ENCODE measurements at places on chromosomes 11 and 22. TPM values are rescaled to one million over a fixed set of nuclear protein-coding genes. Genes with fewer than 3 reads are reported as not detected.

DNA sequence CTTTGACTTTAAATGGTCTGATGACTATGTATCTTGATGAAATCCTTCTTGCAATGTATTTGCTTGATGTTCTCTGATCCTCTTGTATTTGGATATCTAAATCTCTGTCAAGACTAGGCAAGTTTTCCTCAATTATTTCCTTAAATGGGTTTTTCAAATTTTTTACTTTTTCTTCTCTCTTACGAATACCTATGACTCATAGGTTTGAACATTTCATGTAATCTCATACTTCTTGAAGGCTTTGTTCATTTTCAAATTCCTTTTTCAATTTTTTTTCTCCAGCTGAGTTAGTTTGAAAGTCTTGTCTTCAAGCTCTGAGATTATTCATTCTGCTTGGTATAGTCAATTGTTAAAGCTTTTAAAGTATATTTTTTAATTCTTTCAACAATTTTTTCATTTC is 13.1 kb downstream of the OR10W1 start:
- H3K27me3 ChIP-seq: no peaks in the 10 kb centered on the region
- H3K4me3 ChIP-seq: no peak overlapping the region
- no peaks in the 10 kb centered on the region for H3K36me3 ChIP-seq
- H3K27ac ChIP-seq: no peak overlapping the region
- DNase-seq: no peak

DNA sequence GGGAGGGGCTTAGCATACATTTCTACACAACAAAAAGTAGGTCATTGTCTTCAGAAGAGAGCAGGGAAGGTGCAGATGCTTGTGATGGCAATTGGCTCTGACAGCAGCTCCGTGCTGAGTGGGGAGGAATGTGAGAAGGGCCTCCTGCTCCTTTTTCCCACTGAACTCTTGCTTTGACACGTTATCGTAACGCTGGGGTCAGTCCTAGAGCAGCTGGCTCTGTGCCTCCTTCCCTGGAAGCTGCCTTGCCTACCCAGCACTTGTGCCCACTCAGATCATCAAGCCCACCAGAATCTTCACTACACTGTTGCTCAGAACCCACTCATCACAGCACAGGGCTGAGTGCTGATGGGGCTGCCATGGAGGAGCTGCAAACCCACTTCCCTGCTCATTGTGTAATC is 14.9 kb upstream of the NAV2 start:
- peaks cover 5% of the 10 kb centered on the region for H3K27me3 ChIP-seq
- H3K4me1 ChIP-seq: peaks cover 11% of the 10 kb centered on the region
- H3K27ac ChIP-seq: no peak overlapping the region
- H3K4me3 ChIP-seq: no peak overlapping the region

DNA sequence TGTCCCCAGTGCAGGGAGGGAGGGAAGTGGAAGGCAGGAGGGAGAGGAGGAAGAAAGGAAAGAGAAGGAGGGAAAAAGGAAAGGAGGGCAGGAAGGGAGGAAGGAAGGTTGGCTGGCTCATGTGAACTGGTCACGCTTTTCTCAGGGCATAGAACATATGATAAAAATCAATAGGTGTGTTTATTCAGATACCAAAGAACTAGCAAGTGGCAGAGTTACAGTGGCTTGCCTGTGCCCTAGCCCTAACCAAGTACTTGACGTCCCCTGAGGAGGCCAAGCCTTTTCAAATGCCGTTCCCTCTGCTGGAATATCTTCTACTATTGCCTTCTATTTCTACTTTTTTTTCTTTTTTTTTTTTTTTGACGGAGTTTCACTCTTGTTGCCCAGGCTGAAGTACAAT is 33.5 kb downstream of the CHRDL2 start:
- no peak overlapping the region for H3K4me3 ChIP-seq
- peaks cover 9% of the 10 kb centered on the region for H3K4me1 ChIP-seq
- no peaks in the 10 kb centered on the region for H3K36me3 ChIP-seq
- no peaks in the 10 kb centered on the region for H3K27me3 ChIP-seq
- no peak for DNase-seq

- H3K27me3 ChIP-seq: no peaks in the 10 kb centered on the region
- peak within 1 kb of the TSS; percentile 97 for H3K4me3 ChIP-seq
- peaks cover 10% of the 10 kb centered on the region for H3K4me1 ChIP-seq
Observed at GRCh38 chr22:41301085-41302020, at the start of gene ZC3H7B. TSS of gene ZC3H7B (plus strand) at chr22:41301525. CDS start at chr22:41320661, 19,136 bp downstream.

DNA sequence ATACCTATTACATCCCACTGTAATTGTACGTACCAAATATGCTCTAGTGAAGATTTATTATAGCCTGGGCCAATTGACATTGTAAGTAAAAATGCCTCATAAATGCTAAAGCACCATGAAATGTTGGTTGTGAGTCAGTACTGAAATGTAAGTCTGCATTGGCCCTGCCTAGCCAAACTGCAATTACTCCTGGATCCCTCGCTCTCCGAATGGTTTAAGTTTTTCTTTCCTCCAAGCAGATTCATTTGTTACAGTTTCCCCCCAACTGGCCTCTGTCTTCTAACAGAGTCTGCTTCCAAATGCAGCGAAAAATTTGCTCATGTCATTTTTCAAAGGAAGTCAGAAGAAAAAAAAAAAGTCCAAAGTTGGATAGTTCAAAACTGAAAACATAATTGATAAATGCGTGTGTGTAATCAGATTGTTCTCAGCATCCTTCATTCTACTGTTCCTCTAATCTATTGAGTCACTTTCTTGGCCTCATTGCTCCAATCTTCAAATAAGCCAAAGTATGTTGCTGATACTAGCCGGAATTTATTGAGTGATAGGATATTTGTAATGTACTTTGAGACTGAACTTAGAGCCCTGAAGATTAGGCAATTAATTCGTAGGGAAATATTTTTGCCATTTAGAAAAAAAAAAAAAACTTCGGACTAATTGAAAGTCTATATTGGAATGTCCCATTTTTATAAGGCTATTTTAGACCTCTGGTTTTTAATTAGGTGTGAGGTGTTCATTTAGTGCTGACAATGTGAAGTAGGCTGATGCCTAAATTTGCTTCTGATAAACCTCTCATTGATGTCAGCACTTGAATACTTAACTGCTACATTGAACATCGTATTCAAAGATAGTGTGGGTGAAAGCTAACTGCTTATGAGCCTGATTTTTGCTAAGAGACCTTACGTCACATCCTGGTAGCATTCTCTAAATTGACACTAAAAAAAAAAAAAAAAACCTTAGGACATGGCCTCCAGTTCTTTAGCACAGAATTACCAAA is 93.4 kb downstream of the WT1 start:
- H3K4me3 ChIP-seq: no peak overlapping the region
- H3K4me1 ChIP-seq: no peaks in the 10 kb centered on the region
- DNase-seq: no peak
- no peaks in the 10 kb centered on the region for H3K36me3 ChIP-seq
- no peak overlapping the region for H3K27ac ChIP-seq
- H3K27me3 ChIP-seq: no peaks in the 10 kb centered on the region

GRCh38 chr11:105907319-105907718 is 114.7 kb downstream of the MSANTD4 start:
- no peak for DNase-seq
- H3K4me1 ChIP-seq: peaks cover 28% of the 10 kb centered on the region
- H3K27ac ChIP-seq: no peak overlapping the region
- no peak overlapping the region for H3K4me3 ChIP-seq

DNA sequence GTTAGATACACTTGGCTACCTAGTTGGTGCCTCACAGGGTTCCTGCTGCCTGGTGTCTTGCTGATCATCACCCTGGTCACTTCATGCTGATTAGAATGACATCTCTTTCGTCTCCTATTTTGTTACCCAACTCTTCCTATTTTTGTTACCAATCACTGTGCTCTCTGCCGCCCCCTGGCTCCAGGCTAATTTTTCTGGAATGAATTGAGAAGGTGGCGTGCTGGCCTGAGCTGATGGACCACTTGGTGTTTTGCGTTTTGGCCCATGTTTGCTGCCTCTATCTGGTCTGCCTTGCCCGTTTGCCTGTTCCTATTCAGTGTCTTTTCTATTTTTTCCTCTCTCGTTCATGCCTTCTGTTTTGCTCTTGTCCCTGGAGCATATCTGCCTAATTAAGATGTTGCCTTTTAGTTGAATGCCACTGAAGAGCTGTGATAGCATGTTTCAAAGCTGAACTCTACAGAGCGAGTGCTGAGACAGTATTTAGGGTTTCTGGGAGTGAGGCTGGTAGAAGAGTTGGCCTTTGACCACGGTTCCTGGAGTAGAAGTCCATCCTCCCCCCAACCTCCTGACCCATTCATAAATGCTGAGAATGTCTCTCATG is 5.9 kb upstream of the ATF4 start:
- peak; percentile 62 for DNase-seq
- H3K4me3 ChIP-seq: no peak overlapping the region
- peaks cover 4% of the 10 kb centered on the region for H3K4me1 ChIP-seq

- H3K4me3 ChIP-seq: no peak overlapping the region
- DNase-seq: peak; percentile 5
- no peaks in the 10 kb centered on the region for H3K27me3 ChIP-seq
- H3K4me1 ChIP-seq: no peaks in the 10 kb centered on the region
- H3K27ac ChIP-seq: no peak overlapping the region
- no peaks in the 10 kb centered on the region for H3K36me3 ChIP-seq
Observed at GRCh38 chr11:80719292-80719646, 1278.4 kb upstream of the TENM4 start.

DNA sequence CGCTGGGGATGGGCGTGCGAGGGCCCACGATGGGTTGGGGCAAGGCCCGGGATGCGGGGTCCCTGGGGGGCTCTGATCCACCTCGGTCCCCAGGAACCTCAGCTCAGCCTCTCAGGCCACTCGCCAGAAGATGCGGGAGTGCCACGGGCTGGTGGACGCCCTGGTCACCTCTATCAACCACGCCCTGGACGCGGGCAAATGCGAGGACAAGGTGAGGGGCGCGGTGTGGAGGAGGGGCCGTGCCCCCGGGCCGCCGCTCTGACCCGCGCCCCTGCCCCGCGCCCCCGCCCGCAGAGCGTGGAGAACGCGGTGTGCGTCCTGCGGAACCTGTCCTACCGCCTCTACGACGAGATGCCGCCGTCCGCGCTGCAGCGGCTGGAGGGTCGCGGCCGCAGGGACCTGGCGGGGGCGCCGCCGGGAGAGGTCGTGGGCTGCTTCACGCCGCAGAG is 6.3 kb downstream of the PKP3 start:
- H3K4me1 ChIP-seq: no peaks in the 10 kb centered on the region
- H3K36me3 ChIP-seq: no peaks in the 10 kb centered on the region
- H3K27ac ChIP-seq: no peak overlapping the region
- H3K4me3 ChIP-seq: no peak overlapping the region

- H3K27me3 ChIP-seq: no peaks in the 10 kb centered on the region
- H3K27ac ChIP-seq: no peak within 1 kb of the TSS
- peak; percentile 96 for DNase-seq
- H3K4me3 ChIP-seq: peak within 1 kb of the TSS; percentile 94
- H3K36me3 ChIP-seq: no peaks in the 10 kb centered on the region
Observed at GRCh38 chr11:126355324-126355925, at the start of gene ST3GAL4. TSS of gene ST3GAL4 (plus strand) at chr11:126355686. CDS start at chr11:126406156, 50,470 bp downstream.

DNA sequence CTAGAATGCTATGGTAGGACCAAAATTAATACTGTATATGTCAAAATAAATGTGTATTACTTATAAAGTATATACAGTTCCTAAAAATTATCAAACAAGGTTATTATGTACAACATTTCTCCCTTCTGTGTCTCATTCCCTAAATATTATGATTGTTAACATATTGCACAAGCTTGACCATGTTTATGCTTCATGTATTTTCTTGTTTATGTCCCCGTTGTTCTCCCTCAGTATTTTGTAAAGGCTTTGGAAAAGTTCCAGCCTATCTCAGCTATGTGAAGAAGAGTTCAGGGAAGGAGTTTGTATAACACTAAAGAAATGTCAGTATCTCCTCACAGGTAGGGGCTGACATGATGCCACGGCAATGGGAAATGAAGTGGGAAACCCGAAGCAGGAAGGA is 19.6 kb downstream of the ADM start:
- H3K4me1 ChIP-seq: peaks cover 14% of the 10 kb centered on the region
- H3K36me3 ChIP-seq: no peaks in the 10 kb centered on the region
- DNase-seq: no peak
- no peak overlapping the region for H3K4me3 ChIP-seq
- H3K27ac ChIP-seq: no peak overlapping the region
- H3K27me3 ChIP-seq: no peaks in the 10 kb centered on the region

DNA sequence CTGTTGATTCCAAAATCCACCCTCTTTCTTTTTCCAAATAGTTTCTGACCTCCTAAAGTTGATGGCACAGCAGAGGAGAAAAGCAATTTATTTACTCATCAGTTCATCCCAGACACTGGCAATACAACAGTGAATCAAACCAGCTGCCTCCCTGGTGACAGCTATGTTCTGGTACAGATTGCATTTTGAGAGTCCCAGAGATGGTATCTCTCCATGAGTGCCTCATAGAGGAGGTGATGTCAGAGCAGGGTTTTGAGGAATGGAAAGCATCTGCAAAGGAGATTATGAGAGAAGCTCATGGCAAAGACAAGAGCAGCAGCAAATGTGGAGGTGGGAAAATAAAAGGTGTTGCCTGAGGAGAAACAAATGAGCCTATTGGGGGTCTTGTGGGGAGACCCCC is 377.2 kb downstream of the MN1 start:
- H3K4me1 ChIP-seq: peaks cover 6% of the 10 kb centered on the region
- H3K27ac ChIP-seq: no peak overlapping the region
- H3K27me3 ChIP-seq: no peaks in the 10 kb centered on the region
- H3K4me3 ChIP-seq: no peak overlapping the region
- H3K36me3 ChIP-seq: no peaks in the 10 kb centered on the region

DNA sequence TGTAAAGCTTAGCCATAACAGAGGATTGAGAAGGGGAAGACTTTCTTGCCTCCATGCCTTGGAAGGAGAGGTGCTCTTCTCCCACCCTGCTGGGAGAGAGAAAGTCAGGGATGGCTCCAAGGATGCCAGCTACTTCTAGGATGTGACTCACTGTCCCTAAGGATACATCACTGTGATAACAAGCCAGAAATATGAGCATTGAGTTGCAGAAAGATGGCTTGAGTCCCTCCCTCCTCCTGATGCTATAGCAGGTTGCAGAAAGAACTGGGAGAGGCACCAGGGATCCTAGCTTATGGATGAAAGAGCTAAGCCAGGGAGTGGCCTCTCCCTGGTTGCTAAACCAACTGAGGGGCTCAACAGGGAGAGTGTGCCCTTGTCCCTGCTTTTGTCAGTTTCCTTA is 27.8 kb upstream of the FJX1 start:
- H3K4me1 ChIP-seq: peaks cover 31% of the 10 kb centered on the region
- no peak overlapping the region for H3K27ac ChIP-seq
- no peak overlapping the region for H3K4me3 ChIP-seq
- no peaks in the 10 kb centered on the region for H3K27me3 ChIP-seq
- H3K36me3 ChIP-seq: no peaks in the 10 kb centered on the region

- H3K4me1 ChIP-seq: peaks cover 15% of the 10 kb centered on the region
- no peaks in the 10 kb centered on the region for H3K36me3 ChIP-seq
- H3K27ac ChIP-seq: no peak within 1 kb of the TSS
- peak within 1 kb of the TSS; percentile 16 for H3K4me3 ChIP-seq
Observed at GRCh38 chr11:4704054-4704789, at the start of gene MMP26. TSS of gene MMP26 (plus strand) at chr11:4704784.

The GPR83 gene
- total RNA-seq: 0.03 TPM

The TYR gene
- not detected for total RNA-seq

The JHY gene
- 0.69 TPM for total RNA-seq

The OR4A16 gene
- not detected for total RNA-seq

The MIOX gene
- not detected for total RNA-seq

The MTFP1 gene
- total RNA-seq: 67.9 TPM

The YPEL4 gene
- total RNA-seq: not detected

The MYO7A gene
- 0.97 TPM for total RNA-seq

The H19 gene
- not detected for total RNA-seq

The RAB39A gene
- total RNA-seq: 13.2 TPM

The OR5B21 gene
- total RNA-seq: not detected

The MS4A1 gene
- not detected for total RNA-seq

Measured in neural progenitor cell (in vitro differentiated cells).